ENCODE measurements at places on chromosomes 13 and 19.

DNA sequence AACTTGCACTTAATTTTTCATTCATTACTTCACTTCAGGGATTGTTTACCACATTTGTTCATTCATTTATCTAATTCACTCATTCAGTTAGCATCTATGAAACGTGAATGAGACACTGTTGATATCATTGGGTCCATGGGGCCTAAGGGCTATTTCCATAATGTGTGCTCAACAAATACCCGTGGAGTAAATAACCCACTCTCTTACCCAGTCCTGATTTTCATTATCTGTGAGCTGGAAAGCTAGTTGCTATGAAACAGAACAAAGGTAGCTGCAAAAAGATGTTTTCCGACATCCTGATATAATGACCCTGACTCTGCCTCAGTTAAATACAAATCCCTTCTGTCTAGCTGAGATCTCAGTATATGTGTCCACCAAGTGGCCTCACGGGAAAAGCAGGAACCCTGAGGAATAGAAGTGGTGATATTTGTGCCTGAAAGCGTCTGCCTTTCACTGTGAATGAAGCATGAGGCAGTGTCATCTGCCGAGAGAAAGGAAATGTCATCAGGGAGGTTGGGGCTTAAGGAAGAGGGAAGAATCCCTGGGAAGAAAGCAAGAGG, 63.8 kb downstream of the SERTM1 start:
- DNase-seq, result no peak

DNA sequence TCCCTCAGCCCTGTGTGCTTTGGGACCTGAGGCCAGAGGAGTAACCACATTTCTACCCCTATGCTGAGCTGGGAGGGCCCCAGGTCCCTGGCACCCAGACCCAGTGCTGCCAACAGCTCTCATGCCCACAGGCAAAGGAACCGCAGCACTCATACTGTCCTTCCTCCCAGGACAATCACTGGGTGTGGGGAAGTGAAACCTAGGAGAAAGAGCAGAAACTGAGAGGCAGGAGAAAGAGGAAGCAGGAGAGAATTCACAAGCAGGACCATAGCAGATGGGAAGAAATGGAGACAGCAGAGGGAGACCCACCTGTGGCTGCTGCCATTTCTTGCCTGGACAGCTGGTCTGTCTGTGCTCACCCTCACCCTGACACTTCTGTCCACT, 18.9 kb downstream of the CCDC97 start:
- DNase-seq, result no peak

DNA sequence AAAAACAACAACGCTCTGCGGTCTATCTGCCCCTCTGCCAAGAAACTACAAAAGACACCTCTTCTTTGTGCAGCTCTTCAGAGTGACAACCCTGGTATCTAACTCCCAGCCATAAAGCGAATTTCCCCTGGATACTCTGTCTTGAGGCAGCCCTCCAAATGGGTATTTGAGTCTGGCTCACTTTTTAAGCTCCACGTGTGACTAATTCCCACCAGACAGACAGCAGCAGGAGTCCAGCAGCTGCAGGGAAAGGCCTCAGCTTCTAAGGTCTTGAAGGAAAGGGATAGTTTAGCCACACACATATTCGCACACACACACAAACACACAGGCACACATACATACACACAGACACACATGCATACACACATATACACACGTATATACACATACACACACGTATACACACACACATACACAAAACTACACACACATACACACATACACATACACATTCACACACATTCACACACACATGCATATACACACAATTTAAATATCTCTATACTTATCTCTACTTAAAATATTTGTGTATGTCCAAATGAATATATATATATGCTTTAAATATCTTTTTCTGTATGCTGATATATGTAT, 188.8 kb downstream of the TSHZ3 start:
- no peak for DNase-seq

- DNase-seq, result no peak
Observed at GRCh38 chr19:1613146-1613545, 7.9 kb upstream of the UQCR11 start.

DNA sequence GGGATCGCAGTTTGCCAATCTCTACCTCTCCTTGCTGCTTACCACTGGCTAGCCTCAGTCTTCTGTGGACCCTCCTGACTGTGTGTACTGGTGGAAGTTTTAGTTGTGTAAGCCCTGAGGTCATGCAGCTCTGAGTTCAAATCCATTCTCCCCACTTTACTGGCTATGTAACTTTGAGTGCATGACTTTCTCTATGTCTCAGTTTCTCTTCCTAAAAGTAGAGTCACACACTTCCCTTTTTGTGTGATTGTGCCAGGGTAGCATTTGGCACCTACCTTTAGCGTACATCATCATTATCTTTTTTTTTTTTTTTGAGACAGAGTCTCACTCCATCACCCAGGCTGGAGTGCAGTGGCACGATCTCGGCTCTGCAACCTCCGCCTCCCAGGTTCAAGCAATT, 70.3 kb downstream of the MAP4K1 start:
- no peak for DNase-seq

DNA sequence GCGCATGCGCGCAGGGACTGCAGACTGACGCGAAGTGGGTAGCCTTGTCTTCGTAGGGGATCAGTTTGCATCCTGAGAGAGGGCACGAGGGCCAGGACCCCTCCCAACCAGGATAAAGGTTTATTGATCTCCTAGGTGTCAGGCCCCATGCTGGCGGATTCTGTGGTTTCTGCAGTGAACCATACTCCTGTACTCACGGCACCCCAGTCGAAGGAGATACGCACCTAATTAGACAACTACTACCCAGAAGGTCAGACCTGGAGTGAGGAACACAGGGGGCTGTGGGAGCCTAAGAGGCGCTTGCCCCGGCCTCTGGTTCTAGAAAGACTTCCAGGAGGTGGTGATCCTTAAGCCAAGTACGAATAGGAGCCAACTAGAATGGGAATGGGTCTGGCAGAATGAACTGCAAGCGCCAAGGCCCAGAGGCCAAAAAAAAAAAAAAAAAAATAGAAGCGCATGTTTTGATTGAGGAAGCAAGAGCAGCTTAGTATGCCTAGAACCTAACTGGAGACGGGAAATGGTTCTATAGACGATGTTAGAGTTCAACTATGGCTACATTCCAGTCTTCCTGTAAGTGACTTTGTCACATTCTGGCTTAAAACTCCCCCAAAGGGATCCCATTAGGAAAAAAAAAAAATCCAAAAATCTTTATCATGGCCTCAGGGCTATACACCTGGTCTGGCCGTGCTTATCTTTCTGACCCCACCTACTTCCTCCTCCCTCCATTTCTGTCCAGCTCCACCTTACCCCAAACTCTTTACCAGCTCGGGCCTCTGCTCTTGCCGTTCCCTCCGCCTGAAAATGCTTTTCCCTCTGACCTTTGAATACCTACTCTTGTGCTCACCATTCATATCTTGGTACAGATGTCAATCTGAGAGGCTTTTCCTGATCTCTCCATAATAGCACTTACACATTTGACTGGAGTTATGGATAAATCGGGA, 902 bp upstream of the ZNF428 start:
- no peak for DNase-seq

DNA sequence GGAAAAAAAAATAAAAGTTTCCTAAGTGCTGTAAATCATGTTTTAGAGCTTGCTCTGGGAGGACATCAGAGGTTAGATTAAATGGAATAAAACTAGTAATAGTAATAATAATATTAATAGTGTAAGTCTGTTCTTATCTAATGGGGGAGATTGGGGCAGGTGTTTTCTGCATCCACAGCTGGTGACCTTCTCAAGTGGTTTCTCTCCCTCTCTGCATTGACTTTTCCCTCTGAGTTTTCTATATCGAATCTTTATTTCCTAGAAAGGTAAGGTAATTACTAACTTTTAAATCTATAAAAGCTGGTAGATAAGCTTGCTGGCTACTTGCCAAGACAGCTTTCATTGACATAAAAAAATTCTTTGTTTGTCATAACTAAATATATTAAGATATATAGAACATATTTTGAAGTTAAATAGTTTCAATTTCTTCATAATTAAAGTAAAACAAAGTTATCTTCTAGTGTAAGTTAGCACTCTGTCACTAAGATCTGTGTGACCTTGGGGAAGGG, 49.6 kb upstream of the DIAPH3 start:
- DNase-seq, result no peak

DNA sequence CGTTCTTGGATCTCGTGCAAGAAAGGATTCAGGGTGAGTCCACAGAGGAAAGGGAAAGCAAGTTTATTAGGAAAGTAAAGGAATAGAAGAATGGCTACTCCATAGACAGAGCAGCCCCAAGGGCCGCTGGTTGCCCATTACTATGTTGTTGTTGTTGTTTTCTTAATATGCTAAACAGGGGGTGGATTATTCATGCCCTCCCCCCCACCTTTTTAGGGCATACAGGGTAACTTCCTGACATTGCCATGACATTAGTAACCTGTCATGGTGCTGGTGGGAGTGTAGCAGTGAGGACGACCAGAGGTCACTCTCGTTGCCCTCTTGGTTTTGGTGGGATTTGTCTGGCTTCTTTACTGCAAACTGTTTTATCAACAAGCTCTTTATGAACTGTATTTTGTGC, 29.1 kb upstream of the PCDH9 start:
- no peak for DNase-seq

DNA sequence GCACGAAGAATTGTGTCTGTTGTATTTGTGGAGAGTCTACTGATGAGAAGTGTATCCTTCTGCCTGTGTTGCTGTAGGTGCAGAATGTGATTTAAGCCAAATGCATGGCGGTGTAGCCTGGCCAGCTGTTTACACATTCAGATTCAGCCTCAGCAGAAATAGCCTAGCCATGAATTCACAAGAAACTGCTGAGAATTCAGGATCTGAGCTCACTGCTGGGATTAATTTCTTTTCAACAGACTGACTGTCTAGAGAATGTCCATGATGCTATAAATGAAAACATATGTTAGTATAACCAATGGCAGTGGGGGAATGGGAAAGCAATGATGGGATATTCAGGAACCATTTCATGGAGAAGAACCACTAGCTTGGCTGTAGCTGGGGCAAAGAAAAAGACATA, 77.4 kb upstream of the RNF113B start:
- DNase-seq, result no peak

DNA sequence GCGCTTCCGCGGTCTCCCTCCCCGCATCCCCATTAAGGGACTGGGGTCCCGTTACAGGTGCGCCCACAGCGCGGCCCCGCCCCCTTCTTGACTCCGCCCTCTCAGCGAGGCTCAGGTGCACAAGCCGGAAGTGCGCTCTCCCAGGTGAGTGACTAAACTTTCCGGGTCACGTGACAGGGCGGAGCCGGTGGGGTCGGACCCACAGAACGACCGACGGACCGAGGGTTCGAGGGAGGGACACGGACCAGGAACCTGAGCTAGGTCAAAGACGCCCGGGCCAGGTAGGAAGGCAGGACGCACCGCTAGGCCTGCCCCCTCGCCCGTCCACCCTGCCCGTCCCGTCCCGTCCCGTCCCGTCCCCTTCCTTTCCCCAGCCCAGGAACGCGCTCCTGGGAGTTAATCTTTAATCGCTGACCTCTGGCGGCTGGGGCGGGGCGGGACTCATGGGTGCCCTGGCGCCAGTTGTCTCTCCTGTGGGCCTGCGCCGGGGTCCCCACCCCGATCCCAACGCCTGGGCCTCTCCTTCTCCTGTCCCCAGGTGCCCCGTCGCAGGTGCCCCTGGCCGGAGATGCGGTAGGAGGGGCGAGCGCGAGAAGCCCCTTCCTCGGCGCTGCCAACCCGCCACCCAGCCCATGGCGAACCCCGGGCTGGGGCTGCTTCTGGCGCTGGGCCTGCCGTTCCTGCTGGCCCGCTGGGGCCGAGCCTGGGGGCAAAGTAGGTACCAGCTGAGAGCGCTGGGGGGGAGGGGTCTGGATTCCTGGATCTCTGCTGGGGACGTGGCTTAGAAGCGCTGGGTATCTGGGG, at the start of gene CRB3:
CRB3 (plus strand) TSS at position 202 of the 804 bp plus-strand sequence; CDS start at position 633, 431 bp downstream.
- peak; percentile 58 for DNase-seq

GRCh38 chr19:38422438-38422837, 3.6 kb downstream of the RASGRP4 start:
- DNase-seq, result no peak

- peak; percentile 92 for DNase-seq
Observed at GRCh38 chr19:12681074-12681987, at the start of gene DHPS. Gene DHPS (minus strand): TSS chr19:12681880. CDS start chr19:12681766, 114 bp downstream.

GRCh38 chr13:113904411-113904810, 40.5 kb upstream of the GAS6 start:
- no peak for DNase-seq

DNA sequence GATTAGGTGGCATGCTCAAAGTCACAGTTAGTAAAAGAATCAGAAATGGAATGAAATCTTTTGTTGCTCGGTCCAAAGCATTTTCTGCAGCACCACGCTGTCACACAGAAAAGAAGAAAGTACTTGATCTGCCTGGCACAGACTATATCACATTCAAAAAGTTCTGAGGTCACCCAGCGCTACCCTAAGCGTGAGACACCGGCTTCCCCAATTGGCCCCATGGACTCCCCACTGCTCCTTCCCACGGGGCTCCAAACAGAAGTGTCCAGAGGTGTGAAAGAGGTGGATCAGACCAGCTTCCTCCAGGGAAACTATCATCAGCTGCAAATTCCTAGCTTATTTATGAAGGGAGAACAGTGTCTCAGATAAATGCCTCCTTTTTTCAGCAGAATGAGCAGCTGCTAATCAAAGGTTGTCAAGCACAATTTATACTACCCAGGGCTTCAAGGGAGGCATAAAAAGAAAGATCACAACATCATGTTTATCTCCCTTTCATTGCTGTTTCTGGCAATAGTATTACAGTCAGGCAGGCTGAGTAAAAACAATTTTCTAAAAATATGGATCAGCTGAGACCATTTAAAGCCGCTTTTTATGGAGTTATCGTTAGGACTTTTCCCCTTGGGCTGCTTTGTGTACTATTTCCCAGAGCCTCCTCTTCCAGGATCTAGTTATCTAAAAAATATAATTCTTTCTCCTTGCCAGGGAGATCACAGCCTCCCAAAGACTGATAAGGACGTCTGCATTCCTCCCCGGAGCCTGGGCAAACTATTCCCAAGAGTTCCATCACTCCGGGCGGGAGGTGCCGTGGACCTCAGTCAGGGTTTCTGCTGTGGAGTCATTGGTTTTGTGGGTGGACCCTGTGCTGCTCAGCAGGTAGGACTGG, 208.0 kb downstream of the LHFPL6 start:
- DNase-seq, result no peak

DNA sequence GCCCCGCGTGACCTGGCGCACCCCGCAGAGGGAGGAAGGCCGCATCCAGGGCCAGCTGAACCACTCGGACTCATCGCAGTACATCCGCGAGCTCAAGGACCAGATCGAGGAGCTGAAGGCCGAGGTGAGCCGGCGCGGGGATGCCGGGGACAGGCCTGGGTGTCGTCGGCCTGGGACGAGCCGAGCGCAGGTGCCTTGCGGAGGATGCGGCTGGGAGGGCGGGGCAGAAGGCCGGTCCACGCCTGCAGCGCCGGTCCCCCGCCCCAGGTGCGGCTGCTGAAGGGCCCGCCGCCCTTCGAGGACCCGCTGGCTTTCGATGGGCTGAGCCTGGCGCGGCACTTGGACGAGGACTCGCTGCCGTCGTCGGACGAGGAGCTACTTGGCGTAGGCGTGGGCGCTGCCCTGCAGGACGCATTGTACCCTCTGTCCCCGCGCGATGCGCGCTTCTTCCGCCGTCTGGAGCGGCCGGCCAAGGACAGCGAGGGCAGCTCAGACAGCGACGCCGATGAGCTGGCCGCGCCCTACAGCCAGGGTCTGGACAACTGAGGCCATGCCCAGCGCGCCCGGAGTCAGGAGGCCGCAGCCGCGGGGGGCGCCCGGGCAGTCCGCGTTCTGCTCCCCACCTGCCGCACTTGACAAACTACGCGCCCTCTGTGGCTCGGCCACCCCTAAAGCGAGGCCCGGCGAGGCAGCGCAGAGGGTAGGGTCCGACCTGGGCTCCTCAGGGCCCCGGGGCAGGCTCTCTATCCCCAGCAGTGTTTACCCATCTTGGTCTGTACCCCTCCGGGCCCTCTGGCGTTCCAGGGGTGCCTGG, 10.8 kb downstream of the PRR36 start:
- no peak for DNase-seq

GRCh38 chr19:5297272-5297669, 43.3 kb downstream of the PTPRS start:
- DNase-seq, result no peak

All from urinary bladder (tissue), 4 donors.